Chondrocyte (in vitro differentiated cells): ENCODE measurements at places on chromosomes 13 and 19.

- no peak for DNase-seq
Observed at GRCh38 chr13:22002893-22003292, 332.0 kb downstream of the FGF9 start.

GRCh38 chr13:113958373-113958772, 15.5 kb downstream of the C13orf46 start:
- DNase-seq = peak; percentile 64

DNA sequence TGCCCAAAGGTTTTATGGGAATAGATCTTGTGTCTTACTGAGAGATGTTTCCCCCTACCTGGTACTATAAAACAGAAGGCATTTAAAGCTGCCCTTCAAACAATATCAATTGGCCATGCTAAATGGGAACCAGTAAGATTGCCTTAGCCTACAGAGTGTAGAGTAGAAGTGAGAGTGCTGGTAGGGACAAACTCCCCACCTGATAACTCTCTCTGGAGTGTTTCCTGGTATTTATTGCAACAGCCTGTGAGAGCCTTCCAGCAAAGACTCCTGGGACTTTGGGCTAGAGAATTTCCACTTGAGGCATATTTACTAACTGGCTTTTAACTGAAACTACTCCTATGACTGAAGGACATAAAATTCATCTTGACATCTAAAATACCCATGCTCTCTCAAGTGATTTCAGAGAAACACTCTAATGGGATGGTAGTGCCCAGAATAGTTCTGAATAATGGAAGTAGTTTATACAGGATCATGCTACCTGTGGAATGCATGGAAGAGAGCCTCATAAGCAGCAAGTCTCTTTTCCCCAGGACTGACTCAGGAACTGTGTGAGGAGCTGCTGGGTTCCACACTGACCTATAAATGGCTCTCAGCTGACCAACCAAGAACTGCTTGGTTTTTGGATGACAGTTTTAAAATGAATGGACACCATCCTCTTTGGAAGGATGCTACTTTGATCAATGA, 132.7 kb upstream of the SLITRK5 start:
- DNase-seq = no peak

- no peak for DNase-seq
Observed at GRCh38 chr13:23898101-23898500, 799 bp upstream of the C1QTNF9B start.

DNA sequence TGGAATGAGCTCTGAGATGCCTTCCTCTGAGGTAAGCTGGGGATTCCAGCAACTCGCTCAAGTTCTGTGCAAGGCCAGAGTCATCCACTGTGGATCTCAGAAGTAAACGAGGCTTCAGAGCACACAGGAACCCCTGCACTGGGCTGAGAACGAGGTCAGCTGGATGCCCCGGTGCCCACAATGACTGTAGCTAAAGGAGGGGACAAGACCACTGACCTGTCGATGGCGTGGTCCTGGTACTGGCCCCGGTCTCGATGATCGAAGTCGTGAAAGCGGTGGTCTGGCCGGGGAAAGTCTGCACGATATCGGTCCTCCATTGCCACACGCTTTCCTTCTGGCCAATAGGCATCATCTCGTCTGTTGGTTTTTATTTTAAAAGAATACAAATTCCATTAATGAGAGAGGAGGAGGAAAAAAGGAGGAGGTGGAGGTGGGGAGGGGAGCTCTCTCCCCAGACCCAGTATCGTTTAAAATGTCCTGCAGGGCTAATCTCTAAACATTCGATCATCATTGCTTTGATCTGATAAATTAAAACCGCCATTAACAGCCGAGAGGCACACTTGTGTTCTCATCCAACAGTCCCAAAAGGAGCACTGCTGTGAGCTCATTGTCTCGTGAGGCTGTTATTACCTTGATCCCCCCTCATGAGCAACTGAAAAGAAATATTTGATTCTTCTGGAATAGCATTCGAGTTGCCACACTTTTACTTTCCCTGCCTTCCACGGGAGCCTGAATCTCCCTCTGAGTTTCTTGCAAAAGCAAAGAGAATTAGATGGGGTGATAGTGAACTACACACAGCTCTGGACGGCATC, 25.0 kb upstream of the TINCR start:
- DNase-seq = peak; percentile 59

- DNase-seq = no peak
Observed at GRCh38 chr19:13856497-13856896, 20.4 kb upstream of the NANOS3 start.

DNA sequence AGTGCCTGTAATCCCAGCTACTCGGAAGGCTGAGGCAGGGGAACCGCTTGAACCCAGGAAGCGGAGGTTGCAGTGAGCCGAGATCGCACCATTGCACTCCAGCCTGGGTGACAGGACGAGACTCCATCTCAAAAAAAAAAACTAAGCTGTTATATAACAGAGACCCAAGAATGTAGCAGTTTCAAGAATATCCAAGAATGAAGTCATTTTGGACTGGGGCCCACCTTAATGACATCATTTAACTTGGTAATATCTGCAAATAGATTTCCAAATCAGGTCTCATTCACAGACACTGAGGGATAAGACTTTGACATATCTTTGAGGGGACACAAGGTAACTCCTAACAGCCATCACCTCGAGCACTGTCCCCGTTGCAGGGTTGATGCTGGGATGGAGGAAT, 36.5 kb upstream of the MRI1 start:
- DNase-seq = no peak

GRCh38 chr19:49560358-49560900, 19.9 kb downstream of the NOSIP start:
- no peak for DNase-seq

DNA sequence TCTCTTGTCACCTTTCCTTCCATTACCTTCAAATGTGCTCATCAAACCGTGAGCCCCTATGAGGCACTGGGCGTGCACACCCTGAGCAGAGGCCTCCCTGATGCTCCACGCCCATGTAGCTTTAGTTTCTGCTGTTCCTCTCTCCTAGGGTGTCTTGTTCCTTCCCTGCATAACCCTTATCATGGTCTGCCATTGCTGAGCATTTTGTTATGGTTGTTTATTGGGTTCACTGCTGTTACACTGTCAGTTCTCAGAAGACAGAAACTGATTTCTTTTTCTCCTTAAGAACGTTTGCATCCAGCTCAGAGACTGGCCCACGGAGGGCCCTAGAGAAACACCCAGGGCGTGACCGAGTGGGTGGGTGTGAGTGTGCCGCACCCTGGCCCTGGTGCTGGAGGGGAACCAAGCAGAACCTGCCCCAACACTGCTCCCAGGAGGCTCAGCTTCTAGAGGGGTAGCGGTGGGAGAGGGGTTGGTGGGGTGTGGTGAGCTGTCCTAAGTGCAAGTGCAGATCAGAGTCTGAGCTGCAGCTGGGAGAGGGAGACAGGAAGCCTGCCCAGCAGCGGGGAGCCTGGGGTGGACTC, 61.4 kb upstream of the URI1 start:
- peak; percentile 48 for DNase-seq

GRCh38 chr19:5011476-5012238, 42.7 kb downstream of the KDM4B start:
- DNase-seq = no peak

- DNase-seq = no peak
Observed at GRCh38 chr13:100298691-100299090, 209.8 kb downstream of the PCCA start.
